ENCODE measurements at places on chromosomes 3 and 15.

- no peak for DNase-seq
These were observed 53.7 kb downstream of the PCSK6 start for GRCh38 chr15:101435761-101436160.

DNA sequence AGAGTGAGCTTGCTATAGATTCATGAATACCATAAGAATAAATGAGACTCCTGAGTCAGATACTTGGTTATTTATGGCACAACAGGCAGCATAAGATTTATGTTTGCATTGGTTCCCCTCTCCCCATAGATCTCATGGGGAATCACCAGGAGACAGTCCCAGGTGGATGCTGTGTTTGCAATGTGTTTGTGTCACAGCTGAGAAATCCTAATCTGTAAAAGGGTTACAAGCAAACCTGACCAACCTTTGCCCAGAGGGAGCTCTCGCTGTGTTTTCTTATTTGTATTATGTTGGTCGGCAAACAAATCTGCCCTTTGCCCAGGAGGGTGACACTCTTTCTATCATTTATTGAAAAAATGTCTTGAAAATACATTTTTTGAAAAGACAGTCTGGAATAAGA is 236.2 kb downstream of the ZPLD1 start:
- no peak for DNase-seq

DNA sequence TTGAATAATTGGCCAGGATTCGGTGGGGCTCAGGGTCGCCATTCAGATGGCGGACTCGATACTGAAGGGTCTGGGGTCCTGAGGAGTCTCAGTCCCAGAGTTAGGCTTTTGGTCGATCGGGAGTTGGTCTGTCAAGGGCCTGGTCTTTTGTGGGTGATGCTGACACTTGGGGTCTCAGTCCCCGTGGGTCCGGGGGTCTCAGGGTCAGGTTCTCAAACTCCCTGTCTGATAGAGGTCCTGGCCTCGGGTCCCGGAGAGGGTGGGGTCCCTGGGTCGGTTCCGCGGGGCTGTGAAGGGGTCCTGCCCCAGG is 467 bp downstream of the NCKIPSD start:
- DNase-seq = no peak

DNA sequence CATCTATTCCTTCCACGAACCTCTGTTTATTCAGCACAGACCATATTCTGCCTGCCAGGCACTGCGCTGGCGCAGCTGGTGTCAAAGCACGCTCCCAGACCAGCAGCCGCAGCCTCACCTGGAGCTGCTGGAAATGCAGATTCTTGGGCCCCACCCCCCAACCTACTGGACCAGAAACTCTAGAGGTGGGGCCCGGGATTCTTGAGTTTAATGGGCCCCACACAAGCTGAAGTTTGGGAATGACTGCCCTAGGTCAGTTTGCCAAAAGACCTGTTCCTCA is 7.0 kb downstream of the CHST13 start:
- no peak for DNase-seq

DNA sequence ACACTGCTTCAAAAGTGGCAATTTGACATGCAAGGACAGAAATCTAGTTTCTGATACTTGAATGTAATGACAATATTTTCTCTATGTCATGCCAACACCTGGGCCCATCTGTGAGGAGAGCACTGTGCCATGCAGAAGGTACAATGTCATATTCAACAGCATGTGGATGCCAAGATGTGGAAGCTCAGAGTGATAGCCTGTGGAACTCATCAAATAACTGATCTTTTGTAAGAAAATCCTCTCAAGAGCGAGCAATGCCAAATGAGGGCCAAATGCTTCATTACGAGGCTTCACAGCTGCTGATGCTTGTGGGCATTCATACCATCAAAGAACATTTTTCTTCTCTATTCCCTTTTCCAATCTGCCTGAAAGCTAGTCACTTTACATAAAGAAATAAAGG is 95.1 kb downstream of the ROBO1 start:
- DNase-seq = no peak

DNA sequence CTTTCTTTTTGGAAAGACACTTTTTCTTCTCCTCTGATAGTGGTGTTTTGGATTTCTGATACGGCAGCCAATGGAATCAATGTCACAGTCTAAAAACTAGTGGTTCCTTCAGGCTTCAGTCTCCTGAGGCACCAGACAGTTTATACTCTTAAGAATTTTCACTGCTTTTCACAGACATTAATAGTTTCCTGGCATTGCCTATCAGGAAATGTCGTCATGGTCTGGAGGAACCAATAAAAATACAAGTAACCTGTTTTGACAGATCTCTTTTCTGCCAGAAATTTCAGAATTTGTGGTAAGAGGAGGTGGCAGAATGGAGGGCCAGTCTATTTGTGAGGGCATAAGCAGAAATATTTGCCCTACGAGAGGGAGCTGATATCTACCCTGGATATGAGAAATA is 44.8 kb downstream of the FILIP1L start:
- no peak for DNase-seq

- DNase-seq = no peak
These were observed at the start of gene GDPGP1 for GRCh38 chr15:90234096-90234988. TSS of gene GDPGP1 (plus strand) at chr15:90234209. CDS start at chr15:90240909, 6,700 bp downstream.

GRCh38 chr15:100265641-100266035 is 76.1 kb downstream of the ADAMTS17 start:
- DNase-seq = no peak

- no peak for DNase-seq
These were observed 928 bp downstream of the RAD18 start for GRCh38 chr3:8962226-8962861.

DNA sequence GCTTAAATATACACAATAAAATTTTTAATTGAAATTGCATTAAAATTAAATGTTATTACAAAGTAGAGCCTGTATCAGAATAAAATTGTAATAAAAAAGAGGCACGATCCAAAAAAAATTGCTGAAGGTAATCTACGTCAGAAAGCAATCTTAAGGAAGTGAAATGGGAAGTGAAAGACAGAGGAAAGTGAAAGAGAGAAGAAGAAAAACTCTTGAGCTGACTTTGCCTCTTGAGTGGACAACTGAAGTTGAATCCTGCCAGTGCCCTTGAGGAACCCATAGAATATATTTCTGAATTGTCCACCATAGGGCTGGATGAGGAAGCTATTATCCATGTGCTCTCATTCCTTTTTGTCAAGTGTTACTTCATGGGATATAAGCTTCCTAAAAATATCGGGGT is 285.1 kb upstream of the STAC start:
- DNase-seq = no peak

DNA sequence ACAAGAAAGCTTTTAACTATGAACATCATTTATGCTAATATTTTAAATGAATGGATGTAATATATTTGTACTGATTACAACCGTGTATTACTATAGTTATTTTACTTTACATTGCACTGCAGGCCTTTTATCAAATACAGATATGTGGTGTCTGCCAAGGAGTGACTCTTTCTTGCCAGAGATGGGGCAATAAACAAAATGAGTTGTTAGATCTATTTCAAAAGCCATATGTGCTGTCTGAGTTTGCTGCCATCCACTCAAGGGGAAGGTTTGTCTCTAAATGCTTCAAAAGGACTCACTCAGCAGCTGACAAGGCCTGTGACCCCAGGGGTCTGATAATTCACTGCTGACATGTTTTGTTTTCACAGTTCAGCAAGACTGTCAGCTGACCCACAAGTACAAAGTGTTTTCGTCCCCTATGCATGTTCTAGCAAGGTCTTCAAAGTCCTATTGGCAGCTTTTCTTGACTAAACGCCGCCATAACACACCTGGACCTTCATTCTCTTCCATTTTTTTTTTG is 41.3 kb upstream of the ZBED2 start:
- peak; percentile 14 for DNase-seq

DNA sequence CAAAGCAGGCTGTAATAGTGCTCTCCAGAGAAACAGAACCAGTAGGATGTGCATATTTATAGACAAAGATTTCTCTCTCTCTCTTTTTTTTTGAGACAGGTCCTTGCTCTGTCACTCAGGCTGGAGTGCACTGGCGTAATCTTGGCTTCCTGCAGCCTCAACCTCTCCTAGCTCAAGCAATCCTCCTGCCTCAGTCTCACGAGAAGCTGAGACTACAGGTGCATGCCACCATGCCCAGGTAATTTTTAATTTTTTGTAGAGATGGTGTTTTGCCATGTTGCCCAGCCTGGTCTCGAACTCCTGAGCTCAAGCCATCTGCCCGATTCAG is 67.1 kb upstream of the CHD2 start:
- no peak for DNase-seq

DNA sequence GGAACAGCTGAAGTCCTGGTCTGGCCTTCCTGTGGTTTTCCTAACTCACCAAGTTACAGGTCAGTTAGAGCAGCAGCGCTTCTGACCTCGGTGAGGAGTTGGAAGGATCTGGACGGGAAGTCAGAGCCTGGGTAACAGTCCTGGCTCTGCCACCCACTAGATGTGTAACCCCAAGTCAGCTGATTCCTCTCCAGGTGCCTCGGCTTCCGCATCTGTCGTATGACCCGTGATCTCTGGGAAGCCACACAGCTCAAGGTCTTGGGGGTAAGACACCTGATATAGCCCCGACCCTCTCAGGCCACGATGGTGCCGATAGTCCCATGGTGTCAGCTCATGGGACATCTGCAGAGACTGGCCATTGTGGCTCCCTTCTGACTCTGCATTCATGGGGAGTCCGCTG is 8.3 kb upstream of the PIGZ start:
- DNase-seq = no peak

DNA sequence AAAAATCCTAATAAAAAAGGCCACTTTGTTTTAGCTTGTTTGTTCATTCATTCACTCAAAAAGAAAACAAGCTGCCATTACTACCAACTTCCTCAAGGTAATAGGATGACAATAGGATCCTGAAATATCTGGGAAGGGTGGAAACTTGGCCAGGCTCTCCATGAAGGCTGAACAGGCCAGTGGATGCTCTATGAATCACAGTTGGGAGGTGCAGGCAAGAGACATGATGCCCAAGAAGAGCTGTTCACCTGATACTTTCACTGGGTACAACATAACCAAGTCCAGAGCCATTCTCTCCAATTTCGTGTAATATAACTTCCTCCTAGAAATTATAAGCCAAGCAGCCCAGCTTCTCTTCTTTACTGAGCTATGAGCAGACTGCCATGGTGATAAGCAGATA is 37.3 kb downstream of the NMNAT3 start:
- no peak for DNase-seq

- DNase-seq = no peak
These were observed 11.3 kb downstream of the CORO2B start for GRCh38 chr15:68589783-68590710.

DNA sequence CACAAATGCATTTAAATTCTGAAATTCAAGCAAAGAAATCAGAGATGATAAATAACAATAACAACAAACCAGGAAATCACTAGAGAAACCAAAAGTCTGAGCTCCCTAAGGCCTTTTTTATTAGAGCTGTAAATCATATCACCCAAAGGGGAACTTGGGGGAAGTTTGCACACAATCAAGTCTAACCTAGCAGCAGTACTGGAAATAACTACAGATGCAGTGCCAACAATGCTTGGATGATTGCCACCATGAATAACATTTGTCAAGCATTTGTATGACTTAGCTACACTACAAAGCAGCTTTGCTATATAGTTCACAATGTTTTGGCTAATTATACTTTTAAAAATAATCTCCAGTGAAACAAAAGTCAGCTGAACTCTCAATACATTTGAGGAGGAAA is 27.8 kb downstream of the SHQ1 start:
- DNase-seq = peak; percentile 81

DNA sequence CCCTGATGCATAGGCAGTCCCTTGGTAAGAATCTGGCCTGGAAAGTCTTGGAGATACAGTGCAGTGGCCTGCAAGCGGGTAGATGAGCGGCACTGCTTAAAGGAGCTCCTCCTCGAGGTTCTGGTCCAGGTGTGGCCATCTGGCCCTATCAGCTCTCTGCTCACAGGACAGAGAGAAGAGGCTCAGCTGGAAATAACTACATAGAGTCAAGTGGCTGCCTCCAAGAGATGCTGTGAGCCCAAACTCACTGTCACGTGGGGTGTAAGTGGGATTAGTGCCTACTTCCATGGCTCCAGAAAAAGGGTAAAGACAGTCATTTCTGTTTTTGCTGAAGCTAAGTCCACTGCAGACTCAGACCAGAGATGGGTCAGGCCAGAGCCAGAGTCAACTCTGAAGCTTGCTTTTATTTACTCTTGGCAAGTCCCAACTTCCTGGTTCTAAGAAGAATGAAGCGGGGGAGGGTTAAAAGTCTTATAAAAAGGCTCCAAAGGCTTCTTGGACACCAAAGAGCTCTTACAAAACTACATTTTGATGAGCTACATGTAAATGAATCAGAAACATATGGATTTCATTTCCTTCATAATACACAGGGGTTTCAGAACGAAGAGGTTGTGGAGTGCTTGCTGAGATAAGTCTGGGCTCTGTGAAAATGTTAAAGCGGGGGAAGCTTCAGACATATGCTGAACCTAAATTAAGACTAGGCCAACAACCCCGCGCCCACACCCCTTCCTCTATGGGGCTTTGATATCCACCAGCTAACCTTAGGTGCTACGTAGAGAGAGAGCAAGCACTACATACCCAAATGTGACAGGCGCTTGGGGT is 77.1 kb downstream of the PDZRN3 start:
- no peak for DNase-seq

GRCh38 chr15:95994418-95994817 is 336.1 kb upstream of the NR2F2 start:
- no peak for DNase-seq

DNA sequence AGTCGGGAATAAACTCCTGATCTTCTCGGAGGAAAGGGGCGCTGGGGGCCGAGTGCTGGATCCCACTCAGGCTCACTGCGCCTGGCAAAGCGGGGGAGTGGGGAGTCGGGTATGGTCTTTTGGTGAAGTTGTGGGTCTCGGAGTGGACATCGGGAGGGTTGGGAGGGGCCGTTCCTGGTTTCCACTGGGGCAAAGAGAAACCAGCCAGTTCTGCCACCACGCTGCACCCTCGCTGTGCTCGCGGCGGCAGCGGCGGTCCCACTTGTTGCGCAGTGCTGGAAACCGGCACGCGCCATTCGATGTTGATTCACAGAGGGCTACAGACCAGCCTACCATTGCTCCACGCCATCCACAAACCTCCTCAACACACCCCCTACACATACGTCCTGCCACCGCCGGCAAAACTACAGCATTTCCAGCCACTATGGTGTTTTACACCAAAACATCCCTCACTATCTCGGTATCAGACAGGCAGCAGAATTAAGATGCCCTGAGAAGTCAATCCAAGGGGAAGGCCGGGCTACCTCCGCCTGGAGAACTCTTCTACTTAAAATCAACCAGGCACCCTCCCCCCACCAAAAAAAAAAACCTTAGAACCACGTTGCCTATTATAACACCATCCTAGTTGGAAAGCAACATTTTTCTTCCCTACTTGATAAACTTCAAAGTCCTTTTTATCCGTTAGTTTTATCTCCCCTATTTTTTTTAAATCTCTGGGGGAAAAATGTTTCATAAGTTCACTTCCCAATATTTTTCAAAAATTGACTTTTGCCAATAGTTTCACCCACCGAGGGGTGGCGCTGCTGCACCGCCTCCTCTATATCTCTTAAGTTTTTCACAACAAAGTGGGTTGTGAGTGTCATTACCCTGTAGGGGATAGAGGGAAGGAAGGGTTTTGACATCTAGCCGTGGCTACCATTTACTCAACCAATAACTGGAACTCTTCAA is 3.6 kb downstream of the BCL6 start:
- peak; percentile 72 for DNase-seq

DNA sequence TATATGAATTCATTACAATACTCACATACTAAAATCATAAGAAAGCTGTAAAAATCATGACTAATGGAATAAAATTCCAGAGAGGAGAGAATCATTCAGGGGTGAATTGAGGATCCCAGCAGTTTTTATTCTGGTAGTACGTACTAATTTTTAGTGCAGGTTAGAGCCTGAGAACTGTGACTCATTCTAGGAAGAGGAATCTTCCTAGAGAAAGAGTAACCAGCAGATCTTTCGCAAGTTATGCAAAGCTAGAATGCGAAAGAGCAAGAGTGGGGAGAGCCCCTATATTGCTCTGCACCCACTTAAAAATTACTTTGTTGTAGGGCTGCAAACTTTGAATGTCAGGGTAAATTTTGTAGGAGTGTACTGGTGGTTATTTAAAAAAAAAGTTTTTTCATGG is 303.6 kb upstream of the ARPP21 start:
- no peak for DNase-seq
